ENCODE measurements at places on chromosomes 7 and 10.
A peak's percentile ranks its signal among the peaks of the same experiment; 100 is the strongest.

GRCh38 chr7:55072251-55072650, 53.4 kb downstream of the EGFR start:
- H3K4me3 ChIP-seq, result no peak overlapping the region
- peaks cover 7% of the 10 kb centered on the region for H3K4me1 ChIP-seq
- H3K27me3 ChIP-seq, result no peaks in the 10 kb centered on the region
- DNase-seq, result no peak

- DNase-seq, result no peak
- no peaks in the 10 kb centered on the region for H3K36me3 ChIP-seq
- no peaks in the 10 kb centered on the region for H3K27me3 ChIP-seq
- H3K4me1 ChIP-seq, result no peaks in the 10 kb centered on the region
- no peak overlapping the region for H3K4me3 ChIP-seq
Measured at GRCh38 chr10:114103284-114103683, 59.6 kb downstream of the ADRB1 start.

DNA sequence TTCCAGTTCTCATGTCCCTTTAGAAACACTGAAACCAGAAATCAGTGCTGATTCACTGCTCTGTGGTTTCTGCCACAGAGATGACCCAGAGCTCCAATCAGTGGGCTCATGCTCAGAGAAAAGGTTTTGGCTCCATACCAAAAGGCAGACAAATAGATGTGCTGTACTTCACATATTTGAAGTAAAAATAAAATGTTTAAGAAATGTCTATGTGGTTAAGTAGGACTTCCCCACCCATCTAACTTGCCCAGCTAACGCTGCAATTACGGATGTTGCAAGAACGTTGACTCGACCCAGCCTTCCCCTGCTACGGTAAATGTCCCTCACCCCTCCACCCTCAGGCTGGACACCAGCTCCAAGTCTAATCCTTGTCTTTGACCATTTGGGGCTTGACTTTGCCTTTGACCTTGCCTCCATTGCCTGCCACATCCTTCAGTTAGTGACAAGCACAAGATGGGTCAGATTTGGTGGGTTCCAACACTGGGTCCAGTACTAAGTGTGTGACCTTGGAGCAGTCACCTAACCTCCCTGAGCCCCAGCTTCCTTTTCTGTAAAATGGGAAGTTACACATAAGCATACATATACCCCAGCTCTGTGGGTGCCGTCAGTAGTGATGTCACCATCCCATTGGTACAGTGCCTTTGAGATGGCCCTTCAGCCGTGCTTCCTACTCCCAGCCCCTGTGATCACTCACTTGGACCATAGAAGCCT, 95.8 kb downstream of the CHST15 start:
- no peaks in the 10 kb centered on the region for H3K27me3 ChIP-seq
- H3K36me3 ChIP-seq, result no peaks in the 10 kb centered on the region
- DNase-seq, result no peak

DNA sequence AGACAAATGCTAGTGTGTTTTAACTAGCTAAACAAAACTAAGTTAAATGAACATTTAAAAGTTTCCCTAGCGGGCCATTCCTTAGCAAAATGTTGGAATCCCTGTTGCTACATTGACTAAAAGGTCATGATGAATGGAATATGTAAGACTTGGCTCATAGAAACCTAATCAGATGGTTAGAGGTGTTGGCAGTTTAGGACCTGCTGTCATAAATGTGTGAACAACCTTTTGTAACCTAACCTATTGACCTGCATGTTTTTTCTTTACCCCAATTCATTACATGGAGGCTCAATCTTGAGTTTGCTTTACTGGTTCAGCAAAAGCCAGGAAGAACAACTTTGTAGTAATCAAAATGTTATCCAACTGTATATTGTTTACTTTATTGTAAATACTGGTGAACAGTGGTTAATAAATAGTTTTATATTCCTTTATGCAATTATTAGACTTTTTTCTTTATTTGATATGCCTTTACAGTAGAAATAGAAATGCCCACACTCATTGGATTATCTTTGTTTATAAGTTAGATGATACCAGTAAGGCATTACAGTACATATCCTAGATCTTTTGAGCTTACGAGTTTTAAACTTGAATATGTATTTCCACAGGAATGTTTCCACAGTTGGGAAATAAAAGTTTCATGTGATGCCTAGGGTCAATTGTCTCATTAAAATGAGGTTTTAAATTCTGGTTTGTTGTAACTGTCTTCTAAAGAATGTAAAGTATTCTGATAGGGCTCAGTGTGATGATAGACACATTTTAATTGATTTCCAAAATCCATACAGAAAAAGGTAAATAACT, 11.6 kb downstream of the CBX3 start:
- H3K27ac ChIP-seq, result no peak overlapping the region
- H3K27me3 ChIP-seq, result no peaks in the 10 kb centered on the region
- H3K4me1 ChIP-seq, result no peaks in the 10 kb centered on the region
- DNase-seq, result no peak
- H3K36me3 ChIP-seq, result peaks cover 3% of the 10 kb centered on the region

DNA sequence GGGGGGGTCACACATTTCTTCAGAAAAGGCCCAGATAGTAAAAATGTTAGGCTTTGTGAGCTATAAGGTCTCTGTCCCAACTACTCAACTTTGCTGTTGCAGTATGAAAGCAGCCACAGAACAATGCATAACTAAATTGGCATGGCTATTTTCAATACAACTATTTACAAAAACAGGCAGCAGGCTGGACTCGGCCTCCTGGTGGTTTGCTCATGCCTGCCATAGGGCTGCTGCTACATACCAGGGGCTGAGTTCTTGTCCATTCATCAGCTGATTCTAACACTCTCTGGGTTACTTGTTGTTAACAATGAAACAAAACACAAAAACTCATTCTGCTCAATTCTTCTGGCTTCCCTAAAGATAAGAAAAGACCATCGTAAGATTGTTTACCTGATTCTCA, 109.4 kb upstream of the ADAM12 start:
- no peaks in the 10 kb centered on the region for H3K36me3 ChIP-seq
- no peaks in the 10 kb centered on the region for H3K4me1 ChIP-seq
- H3K27me3 ChIP-seq, result no peaks in the 10 kb centered on the region
- no peak overlapping the region for H3K4me3 ChIP-seq
- H3K27ac ChIP-seq, result no peak overlapping the region
- DNase-seq, result no peak

- no peaks in the 10 kb centered on the region for H3K36me3 ChIP-seq
- no peak overlapping the region for H3K4me3 ChIP-seq
- H3K27ac ChIP-seq, result no peak overlapping the region
- H3K27me3 ChIP-seq, result no peaks in the 10 kb centered on the region
- H3K4me1 ChIP-seq, result no peaks in the 10 kb centered on the region
Measured at GRCh38 chr10:132226586-132227405, 40.0 kb downstream of the DPYSL4 start.

GRCh38 chr7:74439541-74439940, 14.2 kb upstream of the GTF2IRD1 start:
- H3K36me3 ChIP-seq, result no peaks in the 10 kb centered on the region
- H3K27me3 ChIP-seq, result no peaks in the 10 kb centered on the region
- peak; percentile 33 for DNase-seq

DNA sequence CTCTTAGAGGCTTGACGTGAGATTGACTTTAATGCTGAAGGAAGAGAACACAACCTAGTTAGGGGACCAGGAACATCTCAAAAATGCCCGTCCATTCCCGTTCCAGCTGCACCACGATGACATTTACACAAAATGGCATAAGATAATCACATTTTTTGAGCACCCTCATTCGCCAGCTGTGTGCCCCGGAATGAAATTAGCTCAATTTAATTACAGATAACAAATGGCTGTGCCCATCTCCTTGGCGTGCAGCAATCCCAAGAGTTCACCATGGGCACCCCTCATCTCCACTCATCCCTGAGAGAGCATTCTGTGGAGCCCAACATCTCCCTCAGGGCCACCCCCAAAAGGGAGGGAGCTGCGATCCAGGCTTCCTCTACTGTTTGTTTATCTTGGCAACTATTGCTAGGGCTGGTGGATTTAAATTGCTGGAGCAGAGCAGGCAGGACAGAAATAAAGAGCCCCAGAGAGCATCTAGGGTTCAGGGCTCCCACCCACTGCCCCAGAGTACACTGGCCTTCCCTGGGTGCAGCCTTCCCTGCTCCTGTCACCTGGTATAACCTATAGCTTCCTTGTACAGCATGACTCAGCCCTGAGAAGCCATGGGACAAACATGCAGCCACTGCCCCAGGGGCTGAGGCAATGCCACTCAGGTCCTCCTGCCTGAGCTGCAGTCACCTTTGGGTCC, 263.5 kb downstream of the ZEB1 start:
- no peaks in the 10 kb centered on the region for H3K27me3 ChIP-seq
- no peaks in the 10 kb centered on the region for H3K4me1 ChIP-seq
- H3K27ac ChIP-seq, result no peak overlapping the region
- no peaks in the 10 kb centered on the region for H3K36me3 ChIP-seq

- H3K36me3 ChIP-seq, result no peaks in the 10 kb centered on the region
- H3K27me3 ChIP-seq, result no peaks in the 10 kb centered on the region
Measured at GRCh38 chr10:106570268-106570667, 594.2 kb downstream of the SORCS1 start.

Data from aorta (tissue), 5 donors.